ENCODE measurements at places on chromosomes 3 and 15.

- no peak for DNase-seq
These were observed 221.0 kb downstream of the SHQ1 start for GRCh38 chr3:72627271-72627670.

DNA sequence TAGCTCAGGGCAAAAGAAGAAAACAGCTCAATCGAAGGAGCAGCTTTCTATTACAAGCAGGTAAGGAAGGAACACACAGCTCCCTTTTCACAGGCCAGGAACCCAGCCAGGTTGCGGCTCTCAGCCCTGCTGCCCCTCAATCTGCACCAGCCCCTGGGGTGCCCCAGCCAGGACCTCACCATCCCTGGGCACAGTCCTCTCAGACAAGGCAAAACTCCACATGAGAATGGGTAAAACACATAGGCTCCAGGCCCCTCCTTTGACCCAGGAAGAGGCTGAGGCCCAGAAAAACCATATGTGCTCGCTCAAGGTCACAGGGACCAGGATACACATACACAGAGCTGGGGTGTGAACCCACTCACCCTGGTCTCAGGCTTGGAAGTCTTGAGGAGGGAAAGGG lies 178.7 kb upstream of the TLE3 start:
- DNase-seq, result no peak

GRCh38 chr15:48722764-48723661 lies 77.5 kb upstream of the FBN1 start:
- DNase-seq, result peak; percentile 96

DNA sequence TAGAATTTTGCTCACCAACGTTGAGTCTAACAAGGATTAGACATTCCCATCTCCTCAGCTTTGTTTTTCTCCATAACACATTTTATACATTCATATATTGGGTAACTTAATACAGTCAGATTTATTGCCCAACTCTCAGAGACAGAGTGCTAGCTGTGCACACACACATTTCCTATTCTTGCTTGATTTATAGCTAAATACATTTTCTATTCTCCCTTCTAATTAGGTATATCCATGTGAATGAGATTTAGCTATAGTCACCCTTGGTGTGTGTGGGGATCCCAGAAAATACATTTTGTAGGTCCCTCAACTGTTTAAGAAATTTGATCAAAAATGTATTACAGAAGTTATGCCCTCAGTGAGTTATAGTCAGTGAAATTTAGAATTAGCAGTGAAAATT lies 715.4 kb downstream of the NSUN3 start:
- no peak for DNase-seq

DNA sequence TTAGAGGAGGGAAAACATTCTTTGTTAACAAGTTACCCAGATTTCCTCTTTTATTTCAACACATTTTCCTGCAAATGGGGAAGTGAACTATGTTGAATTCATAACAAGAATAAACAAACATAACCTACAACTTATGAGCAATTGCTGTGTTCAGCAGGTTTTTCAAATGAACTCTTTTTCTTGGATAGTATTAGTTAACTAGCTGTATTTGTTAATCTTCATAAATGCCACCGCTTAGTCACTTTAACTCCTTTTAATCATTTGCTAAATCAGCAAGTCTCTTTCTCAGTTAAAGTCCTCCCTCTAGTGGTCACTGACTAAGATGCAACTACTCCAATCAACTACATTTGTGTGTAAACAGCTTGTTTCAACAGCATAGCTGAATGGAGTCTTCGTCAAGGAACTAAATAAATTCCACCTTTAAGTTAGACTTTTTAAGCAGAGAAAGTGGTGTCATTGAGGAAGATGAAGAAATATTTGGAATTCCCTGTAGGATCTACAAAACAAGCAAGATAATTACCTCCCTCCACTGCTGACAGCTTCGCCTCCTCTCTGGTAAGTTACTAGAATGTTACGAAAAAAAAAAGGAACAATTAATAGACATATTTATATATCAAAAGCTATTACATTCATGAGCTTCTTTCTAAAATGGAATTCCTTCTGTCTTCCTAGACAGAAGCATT lies 1122.0 kb downstream of the ROBO1 start:
- DNase-seq, result peak; percentile 93

DNA sequence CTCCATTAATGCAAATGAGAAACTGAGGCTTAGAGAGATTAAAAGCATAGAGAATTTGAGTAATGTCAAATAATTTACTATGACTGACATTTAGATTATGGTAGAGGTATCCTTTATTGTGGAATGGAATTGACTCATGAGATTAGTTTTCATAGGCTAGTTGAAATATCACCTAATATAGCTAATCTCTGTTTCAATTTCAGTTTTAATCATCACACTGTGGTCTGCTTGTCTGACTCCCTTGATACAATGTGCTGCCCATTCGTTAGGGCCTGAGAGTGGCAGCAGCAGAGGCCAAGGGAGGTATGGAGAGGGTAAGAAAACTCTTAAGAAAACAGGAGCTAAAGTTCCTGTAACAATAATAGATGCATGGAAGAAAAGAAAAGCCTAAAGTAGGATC lies 13.2 kb upstream of the ZBTB20 start:
- no peak for DNase-seq

GRCh38 chr15:44194323-44195150 lies 534 bp downstream of the FRMD5 start:
- DNase-seq, result peak; percentile 46

DNA sequence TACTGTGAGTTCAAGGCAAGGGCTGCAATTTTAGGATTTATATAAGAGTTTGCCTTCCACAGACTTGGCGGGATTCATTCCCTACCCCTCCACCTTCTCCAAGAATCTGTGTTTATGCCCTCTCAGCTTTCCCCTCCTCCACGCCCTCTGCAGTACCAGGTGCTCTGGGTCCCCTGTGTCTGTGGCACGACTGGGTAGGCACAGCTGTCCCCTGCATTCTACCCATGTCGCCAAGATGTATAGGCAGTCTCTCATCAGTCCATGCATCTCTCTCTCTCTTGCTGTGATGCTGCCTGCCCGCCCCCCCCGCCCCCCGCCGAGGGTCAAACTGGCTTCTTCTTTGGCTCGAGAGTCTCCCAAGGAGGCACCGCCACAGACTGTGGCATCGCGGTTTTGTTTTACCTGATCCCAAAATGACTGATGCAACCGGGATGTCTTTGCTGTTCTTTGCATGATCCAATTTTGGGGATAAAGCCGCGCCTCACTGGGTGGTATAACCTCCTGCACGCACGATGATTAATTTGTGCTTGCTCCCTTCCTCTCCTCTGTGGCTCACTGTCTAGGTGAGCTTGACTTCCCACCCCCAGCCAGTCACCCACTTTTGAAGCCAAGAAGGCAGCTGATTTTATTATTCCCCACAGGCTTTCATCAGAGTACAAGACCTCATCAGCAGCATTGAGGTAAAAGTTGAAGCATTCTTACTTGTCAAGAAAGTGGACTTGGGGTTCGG lies 43.7 kb downstream of the EFCAB12 start:
- no peak for DNase-seq

DNA sequence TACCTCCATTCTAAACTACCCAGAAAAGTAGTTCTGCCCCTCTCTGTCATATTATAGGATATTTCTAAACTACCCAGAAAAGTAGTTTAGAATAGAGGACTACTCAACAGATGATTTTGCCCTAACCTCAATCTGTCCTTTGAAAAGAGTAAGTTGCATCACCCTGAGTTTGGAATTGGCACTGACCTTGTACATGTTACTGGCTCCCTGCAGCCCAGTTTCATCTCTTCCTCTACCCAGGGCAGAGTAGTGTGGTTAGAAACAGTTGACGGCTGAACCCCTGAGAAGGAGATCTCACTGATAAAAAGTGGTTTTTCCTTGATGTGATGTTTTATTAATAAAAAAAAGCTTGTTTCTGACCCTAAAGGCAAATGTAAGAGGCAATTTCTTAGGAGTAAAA lies 340.5 kb upstream of the NECTIN3 start:
- DNase-seq, result no peak

GRCh38 chr3:4139462-4140140 lies 163.6 kb upstream of the SETMAR start:
- peak; percentile 3 for DNase-seq

- DNase-seq, result peak; percentile 69
These were observed at the start of gene BCL2A1 for GRCh38 chr15:79970624-79971434. BCL2A1 (minus strand) TSS chr15:79971196; CDS start chr15:79971119, 77 bp downstream.

DNA sequence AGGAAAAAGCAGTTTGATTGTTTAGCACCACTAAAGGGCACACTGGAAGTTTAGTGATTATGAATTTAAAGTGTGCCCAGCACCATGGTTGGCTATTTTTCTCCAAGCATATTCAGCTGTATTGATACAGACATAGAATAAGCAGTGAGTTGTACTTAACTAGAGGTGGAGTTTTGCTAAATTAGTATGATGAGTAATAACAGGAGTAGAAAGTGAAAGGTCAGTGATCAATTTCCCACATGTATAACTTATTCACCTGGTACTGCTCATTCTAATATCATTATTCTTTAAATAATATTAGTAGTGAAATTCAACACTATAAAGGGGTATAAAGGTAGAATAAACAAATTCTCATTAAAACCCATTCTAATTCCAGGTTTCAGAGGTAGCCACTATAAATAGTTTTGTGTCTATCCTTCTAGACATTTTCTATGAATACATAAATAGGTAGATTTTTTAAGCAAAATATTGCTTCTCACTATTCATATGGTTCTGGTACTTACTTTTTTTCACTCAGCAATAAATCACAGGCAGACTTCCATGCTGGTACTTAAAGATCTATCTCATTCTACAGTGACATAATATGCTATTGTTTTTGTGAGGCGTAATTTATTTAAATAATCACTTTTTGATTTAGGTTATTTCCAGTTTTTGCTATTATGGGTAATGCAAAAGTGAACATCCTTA lies 732.9 kb downstream of the VGLL3 start:
- DNase-seq, result no peak

DNA sequence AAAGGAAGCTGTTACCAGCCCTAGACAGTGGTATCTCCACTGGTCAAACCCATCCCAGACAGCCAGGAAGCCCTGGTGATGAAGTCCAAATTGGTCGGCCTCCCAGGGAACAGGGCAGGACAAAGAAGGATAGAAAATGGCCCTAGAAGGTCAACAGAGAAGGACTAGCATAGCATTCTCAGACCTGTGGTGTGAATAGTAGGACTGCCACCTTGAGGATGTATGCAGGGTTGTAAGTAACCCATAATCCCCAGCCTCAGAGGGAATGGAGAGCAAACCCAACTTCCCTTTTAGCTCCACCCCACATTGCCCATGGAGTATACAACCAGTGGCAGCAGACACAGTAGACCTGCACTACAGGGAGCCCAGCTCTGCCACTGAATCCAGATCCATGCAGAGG lies 68.6 kb upstream of the EIF1B start:
- no peak for DNase-seq

GRCh38 chr3:122576174-122576940 lies 1.1 kb upstream of the PARP15 start:
- DNase-seq, result peak; percentile 18

- no peak for DNase-seq
These were observed 8.1 kb upstream of the GHSR start for GRCh38 chr3:172456404-172456803.

DNA sequence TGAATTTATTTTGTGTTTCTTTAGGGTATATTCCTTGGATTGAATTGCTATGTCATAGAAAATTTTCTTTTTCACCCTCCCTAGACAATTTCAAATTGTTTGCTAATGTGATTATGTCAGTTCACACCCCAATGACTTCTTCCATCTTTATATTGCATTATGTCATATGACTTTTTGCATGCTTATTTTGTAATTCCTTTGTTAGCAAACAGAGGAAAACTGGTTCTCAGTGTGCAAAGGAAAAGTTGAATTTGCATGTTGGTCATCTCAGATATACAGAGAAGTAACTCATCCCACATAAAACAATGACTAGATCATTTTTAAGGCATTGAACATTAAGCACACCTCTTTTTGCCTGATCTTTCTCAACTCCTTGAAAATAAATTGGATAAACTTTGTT lies 3.3 kb upstream of the RNF13 start:
- no peak for DNase-seq

- peak; percentile 97 for DNase-seq
These were observed 107.0 kb downstream of the GREM1 start for GRCh38 chr15:32824777-32825176.

- no peak for DNase-seq
These were observed 673 bp upstream of the HCLS1 start for GRCh38 chr3:121661376-121661775.

DNA sequence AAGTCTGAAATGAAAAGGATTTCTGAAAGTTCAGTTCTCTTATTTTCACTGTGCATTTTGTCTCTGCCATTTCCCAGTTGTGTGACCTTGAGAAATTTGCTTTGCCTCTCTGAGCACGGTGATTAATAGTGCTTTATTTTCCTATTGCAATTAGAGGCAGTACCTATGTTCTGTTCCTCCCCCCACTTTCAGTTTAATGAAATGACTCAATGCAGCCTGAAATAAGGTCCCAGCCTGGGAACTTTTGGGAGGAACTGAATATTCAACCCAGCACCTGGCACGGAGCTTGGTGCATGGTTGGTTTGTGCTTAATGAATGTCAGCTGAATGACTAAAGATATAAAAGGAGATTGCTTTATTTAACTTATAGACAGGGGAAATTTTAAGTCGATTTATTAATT lies 352.6 kb downstream of the PDCD6IP start:
- peak; percentile 13 for DNase-seq

- DNase-seq, result no peak
These were observed 909.1 kb upstream of the ROBO1 start for GRCh38 chr3:80676866-80677265.

GRCh38 chr3:138898301-138898700 lies 48.6 kb downstream of the FOXL2 start:
- peak; percentile 21 for DNase-seq

DNA sequence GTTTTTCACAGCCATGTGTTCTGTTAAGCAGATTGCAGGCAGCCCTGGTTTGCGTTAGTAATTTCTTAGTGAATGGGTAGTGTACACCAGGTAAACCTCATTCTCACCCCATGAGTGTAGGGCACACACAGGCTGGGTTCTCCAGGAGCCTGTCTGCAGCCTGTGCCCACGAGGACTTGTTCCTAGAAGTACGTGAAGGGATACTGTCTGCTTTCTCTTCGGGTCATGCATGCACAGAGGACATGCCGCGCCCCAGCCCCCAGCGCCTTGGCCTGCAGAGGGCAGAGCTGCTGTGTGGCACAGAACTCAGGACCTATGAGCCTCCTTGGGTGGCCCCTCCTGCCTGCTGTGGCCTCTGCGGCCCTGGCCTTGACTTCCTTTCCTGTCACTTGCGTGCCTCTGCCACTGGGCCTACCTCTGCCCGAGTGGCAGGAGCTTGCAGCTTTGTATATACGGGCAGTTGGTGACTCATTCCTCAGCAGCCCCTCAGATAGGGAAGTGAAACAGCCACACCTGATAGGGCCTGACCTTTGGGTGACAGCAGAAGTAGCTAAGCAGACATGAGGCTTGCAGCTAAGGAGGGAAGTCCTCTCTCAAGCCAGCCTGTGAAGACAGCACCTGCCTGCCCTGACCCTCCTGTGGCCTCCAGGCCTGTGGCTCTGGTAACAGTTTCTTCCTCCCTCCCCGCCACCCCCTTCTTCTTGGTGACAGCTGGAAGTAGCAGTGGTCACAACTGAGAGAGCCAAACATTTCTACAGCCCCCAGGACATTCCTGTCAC lies 19.5 kb downstream of the PPCDC start:
- peak; percentile 44 for DNase-seq

DNA sequence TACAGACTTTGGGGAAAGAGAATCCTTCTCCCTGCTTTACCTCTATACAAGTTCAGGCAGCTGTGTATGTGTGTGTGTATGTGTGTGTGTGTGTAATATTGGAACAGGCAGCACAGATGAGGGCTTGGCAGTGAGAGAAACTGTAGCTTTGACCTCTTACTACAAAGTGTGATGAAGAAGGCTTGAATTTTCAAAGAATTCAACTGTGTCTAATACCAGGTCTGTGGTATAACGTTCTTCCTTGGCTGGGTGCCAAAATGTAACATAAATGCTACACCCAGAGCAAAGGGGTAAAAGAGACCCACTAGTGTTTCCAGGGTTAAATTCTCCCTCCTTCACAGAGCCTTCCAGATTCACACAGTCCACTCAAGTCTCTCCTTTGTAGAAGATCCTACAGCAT lies 51.1 kb downstream of the CHST2 start:
- no peak for DNase-seq

All from renal cortical epithelial cell (primary cell).